ENCODE measurements at places on chromosomes 3 and 15. TPM values are rescaled to one million over a fixed set of nuclear protein-coding genes. Genes with fewer than 3 reads are reported as not detected.

SLC2A2 gene
- total RNA-seq, result not detected

FNDC3B gene
- 71.3 TPM for total RNA-seq

ECE2 gene
- total RNA-seq, result not detected

ATP13A4 gene
- total RNA-seq, result 0.42 TPM

IL17RC gene
- total RNA-seq, result 39.6 TPM

IL5RA gene
- total RNA-seq, result not detected

GRCh38 chr3:172129498-172129849, 90.1 kb downstream of the FNDC3B start:
- DNase-seq, result no peak

GRCh38 chr15:39200586-39200985, 380.3 kb upstream of the THBS1 start:
- DNase-seq, result no peak

GRCh38 chr15:90436952-90437351, 48.9 kb downstream of the IQGAP1 start:
- no peak for DNase-seq

DNA sequence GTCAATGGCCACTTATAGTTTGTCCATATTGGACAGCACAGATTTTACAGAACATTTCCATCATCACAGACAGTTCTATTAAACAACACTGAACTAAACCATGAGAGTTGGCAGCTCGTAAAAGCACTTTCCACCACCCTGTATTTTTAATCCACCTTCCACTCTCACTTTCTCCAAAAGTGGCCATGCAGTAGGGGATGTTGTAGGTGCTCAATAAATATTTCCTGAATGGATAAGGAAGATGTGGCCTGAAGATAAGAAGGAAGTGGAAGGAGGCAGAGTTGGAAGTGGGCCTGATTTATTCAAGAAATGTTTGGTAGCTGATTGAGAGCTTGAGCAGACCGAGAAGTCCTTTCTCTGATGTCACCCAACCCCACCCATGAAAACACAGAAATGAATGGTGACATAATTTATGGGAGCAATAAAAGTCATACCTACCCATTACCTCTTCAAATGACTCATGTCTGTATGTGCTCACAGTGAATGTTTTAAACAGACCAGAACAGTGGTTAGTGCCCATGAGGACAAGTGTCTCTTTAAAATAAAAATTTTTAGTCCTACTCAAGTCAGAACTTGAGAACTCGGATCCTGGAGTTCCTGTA, 39.6 kb upstream of the CTNNB1 start:
- peak; percentile 42 for DNase-seq

DNA sequence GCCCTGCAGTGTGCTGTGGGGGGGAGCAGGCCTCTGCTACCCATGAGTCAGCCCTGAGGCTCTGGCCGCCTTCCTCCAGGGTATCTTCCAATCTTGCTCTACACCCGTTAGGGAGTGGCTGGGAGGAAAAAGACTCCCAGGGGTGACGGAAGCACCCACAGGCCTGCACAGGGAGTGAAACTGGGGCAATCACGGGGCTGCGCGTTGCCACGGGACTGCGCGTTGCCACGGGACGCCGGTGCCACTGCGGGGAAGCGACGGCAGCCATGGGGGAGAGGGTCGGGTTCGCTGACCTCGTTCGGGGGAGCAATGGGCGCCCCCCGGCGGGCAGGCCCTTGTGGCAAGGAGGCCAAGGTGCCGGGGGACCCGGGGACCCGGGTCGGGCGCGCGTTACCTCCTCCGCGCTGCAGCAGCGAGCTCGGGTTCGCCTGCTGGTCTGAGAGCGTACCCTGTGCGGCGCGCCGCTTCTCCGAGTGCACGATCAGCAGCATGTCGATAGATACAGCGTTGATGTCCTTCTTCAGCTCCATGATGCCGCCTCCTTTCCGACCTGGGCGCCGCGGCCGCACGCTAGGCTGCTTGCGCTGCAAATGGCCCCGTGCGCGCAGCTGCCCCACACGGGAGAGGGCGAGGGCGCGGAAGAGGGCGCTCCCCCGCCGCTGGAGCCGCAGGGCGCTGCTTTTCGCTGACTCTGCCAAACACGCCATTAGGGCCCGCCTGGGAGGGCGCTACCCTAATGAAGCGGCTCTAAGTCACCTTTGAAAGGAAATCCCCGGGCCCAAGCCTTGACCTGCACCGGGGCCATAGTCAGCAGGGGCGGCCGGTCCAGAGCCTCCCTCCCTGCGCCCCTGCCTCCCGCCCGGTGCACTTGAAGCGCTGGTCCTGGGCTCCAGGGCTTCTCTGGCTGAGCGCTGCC, at the start of gene KY:
Gene KY (minus strand): TSS at position 592 of the 916 bp plus-strand sequence. CDS start 62 bp downstream, at position 530.
- DNase-seq, result no peak

DNA sequence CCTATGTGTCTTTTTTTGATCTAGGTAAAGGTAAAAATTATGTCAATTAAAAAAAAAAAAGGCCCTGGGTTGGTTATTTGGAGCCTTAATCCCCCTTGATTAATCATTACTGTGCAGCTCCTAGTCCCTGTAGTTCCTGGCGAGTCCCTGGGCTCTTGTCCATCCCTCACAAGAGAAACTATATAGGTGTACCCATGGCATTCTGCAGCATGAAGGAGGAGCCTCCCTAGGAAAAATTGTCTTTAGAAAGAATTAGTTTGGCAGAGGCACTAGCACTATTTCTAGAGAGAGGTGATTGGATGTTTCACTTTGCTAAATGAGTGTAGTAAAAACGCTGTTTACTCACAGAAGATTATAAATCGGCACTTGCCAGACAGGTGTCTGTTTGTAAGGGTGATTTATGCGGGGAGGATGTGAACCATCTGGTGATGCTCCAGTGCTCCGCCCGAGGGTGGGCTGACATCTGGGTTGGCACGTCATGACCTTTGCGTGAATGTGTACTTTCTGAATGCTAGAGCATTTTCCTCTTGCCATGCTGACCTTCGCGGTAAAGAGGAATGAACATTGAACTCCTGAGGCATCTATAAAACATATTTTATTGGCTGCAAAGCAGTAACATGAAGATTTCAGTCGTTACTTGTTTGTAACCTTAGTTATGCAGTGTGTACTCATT, 12.6 kb downstream of the PLCL2 start:
- DNase-seq, result no peak

DNA sequence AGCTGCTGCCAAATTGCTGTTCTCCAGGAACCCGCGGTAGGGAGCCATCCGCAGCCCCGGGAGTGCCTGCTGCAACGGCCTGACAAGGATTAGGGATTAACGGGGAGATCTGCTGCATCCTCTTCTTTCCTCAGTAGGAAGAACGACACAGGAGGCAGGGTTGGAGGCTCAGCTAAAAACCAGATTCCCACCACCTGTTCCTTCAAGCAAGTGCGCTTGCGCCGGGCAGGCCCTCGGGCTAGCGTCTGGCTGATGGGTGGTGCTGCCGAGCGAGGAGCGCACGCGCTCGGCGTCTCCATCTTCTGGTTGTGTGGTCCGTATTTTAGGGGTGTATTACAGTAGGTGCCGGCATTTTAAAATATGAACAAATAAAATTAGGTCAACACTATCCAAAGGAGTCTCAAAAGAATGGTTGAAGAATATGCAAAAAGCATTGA, 25.4 kb upstream of the SLC25A26 start:
- peak; percentile 5 for DNase-seq

- DNase-seq, result no peak
Measured at GRCh38 chr3:154971341-154971740, 108.8 kb upstream of the MME start.

DNA sequence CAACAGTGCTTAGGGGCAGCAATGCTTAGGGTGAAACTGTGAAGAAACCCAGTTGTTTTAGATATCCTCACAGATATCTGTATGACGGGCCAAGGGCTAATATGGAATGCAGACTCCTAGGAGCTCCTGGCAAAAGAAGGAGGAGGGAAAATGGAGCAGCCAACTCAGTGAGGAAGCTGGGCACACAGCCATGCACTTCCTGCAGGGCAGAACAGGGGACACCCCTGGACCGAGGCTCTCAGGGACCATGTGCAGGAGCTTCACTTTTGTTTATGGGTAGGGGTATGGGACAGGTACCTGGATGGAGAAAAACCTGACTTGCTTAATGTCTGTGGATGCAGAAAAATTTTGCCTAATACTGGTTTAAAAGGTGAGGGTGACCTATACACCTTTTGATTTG, 20.2 kb downstream of the NIPA1 start:
- DNase-seq, result no peak

- no peak for DNase-seq
Measured at GRCh38 chr15:90617171-90617570, 87.4 kb downstream of the CRTC3 start.

GRCh38 chr3:129552287-129553050, 9.5 kb downstream of the H1-8 start:
- no peak for DNase-seq

GRCh38 chr3:125375950-125376679, 990 bp upstream of the ZNF148 start:
- no peak for DNase-seq

DNA sequence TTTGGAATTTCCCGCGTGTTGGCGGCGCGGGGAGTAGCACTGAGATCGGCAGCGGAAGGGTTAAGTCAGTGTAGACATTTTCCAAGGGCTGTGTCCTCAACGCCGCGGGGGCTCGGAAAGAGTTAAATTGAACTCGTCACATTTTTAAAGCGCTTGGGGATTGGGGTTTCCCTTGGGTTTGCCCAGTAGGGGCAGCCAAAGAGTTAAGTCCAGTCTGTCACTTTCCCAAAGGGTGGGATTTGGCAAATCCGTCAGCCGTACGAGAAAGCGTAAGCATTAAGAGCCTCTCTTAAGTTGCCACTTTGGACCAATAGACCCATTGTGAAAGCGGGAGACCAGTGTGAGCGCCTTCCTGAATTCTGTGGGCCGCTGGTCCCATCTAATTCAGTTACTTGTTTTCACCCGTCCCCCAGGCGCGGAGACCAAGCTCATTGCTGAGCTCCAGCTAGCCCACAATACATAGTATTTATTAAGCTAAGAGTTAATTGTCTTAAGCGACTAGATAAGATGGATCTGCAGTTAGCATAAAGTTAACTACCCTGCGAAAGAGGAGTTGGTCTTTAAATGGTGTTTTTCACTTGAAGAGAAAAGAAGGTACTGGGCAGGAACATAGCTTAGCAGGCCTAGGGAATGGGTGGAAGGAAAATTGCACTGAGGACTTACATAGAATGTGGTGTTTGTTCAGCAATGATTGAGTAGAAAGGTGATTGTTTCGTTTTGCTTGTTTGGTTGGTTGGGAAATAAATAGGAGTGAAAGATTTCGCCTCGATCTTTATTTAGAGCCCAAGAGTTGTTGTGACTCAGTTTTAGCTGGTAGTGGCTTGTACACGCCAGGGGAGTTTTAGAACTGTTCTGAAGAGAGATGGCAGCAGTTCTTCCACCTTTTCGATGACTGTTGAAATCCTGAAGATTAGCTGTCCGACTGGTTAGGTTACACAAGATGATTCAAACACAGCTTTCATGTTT, 932 bp downstream of the ARL8B start:
- DNase-seq, result peak; percentile 29

GRCh38 chr3:156350781-156351180, 204.1 kb downstream of the SSR3 start:
- DNase-seq, result no peak

Data from kidney epithelial cell (primary cell).